SJSA1 (cell line): ENCODE measurements at places on chromosomes 7 and 10. TPM values are rescaled to one million over a fixed set of nuclear protein-coding genes. Genes with fewer than 3 reads are reported as not detected.

GRCh38 chr7:23925088-23925487 lies 215.1 kb downstream of the STK31 start:
- no peak for DNase-seq

GRCh38 chr10:85787881-85788280 lies 578.7 kb downstream of the GRID1 start:
- no peak for DNase-seq

- DNase-seq, result no peak
Observed at GRCh38 chr7:69418869-69419670, 179.2 kb upstream of the AUTS2 start.

- no peak for DNase-seq
Observed at GRCh38 chr7:152521420-152522337, 85.9 kb upstream of the KMT2C start.

DNA sequence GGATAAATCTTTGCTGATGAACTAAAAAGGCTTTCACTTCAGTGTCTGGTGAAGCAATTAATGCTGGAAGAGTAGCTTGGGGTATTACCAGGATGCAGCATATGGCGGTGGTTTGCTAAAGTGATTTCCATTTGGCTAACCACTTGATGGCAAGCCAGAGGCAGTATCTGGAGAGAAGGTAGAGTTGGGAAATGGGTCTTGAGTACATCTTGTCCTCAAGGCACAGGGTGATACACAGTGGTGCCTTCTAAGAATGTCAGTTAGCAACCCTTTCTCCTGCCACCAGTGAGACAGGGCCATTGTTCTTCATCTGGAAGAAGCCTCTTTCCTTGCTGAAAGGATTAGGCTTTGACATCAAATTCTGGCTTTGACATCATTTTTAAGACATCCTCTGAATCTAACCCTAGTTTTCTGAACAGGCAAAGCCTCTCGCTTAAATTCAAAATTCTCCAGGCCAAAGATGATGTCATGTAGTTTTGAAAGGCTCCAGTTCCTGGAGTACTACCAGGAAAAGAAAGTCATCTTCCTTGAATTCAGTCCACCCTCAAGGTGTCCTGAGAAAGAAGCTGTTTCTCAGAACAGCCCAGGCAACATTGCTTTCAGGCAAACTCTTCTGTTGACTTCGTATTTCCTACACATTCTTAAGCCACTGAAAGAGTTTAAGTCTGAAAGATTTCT lies 162.4 kb downstream of the ARID5B start:
- no peak for DNase-seq

DNA sequence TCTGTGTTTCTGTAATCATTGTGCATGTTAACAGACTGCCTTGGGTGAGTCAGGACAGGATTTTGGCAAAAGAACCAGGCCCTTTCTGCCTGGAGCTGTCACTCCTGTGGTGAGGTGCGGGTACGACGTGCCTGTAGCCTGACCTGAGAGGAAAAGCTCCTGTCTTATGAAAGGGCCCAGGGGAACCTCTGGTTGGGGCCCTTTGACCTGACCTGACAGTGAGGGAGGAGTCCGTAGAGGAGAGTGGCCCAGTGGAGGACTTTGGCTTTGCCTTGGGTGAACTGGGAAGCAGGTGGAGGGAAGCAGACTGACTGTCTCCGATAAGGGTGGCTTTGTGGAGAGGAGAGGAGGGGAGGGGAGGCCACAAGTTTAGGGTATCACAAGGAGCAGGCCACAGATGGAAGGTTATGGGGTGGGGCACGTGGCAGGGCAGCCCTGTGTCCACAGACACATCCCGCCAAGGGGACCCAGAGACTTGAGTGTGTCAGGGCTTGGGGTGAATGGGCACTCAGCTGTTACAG lies 6.9 kb downstream of the PFKP start:
- peak; percentile 47 for DNase-seq

GRCh38 chr10:92727550-92727949 lies 37.8 kb downstream of the HHEX start:
- DNase-seq, result no peak

DNA sequence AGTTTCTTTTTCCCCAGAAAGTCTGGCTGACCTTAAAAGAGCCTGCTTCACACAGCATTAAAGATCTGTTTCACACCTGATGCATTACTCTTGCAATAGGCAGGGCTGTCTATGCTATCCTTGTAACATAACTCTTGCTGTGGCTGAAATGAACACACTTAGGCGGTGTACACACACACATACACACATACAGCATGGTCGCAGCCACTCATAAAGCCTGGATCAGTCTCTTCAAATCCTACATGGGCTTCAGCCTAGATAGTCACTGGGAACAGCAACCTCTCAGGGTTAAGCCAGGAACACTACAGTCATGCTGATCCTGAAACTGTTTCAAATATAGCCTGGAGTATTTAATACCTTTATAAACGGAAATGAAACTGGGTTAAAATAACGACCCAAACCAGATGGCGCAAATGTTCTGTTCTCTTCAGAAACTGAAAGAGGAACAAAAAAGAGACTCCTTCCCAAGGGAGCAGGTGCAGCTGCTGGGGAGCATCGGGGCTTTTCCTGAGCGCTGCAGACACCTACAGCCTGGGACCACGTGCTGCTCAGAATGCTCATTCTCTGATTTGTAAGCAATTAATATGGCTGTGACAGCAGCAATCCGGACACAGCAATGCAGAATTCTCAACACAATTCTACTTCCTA lies 61.0 kb upstream of the SFMBT2 start:
- DNase-seq, result no peak

GRCh38 chr7:49762666-49763065 lies 10.8 kb upstream of the VWC2 start:
- DNase-seq, result no peak

DNA sequence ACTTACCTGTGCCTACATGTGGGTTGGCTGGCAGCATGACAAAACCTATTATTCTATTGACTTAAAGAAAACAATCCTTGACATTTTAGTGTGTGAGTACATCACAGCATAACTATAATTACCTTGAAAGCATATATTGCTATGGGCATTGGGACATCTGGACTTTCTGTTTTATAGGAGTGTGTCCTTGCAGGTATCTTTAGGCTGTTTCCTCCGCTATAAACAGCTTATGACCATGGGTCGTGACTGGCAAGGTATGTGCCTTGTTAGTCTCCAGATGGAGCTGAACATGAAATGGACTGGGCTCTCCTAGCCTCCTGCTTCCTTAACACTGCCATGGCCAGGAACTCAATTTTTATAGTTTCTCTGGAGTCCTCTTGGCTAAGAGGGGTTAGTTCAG lies 317.4 kb upstream of the COBL start:
- DNase-seq, result no peak

DNA sequence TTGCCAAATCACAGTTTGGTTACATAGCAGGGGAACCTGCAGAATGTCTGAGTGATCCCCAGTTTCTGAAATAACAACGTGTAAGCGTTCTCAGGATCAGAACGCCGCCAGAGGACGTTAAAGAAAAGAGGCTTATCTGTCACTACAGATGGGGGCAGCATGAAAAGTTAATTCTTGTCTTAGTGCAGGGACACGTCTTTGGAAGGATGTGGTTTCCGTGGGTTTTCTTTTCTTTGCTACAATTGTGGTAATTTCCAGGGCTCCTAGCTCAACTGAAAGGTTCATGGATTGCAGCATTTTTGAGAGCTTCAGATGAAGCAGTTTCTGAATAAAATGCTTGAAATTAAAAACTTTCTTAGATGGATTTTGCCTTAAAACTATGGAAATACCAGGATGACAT lies 106.6 kb downstream of the PRKCQ start:
- DNase-seq, result no peak

GRCh38 chr7:42972699-42973500 lies 40.7 kb downstream of the MRPL32 start:
- peak; percentile 56 for DNase-seq

The OR2A2 gene
- total RNA-seq, result not detected in 2 replicates

GRCh38 chr10:126208726-126209302 lies 179.5 kb downstream of the ADAM12 start:
- DNase-seq, result no peak

GRCh38 chr7:147829016-147829415 lies 761.5 kb upstream of the C7orf33 start:
- DNase-seq, result no peak

The RADIL gene
- total RNA-seq, result 0.24 TPM in 1 of 2 replicates, not detected in the other

DNA sequence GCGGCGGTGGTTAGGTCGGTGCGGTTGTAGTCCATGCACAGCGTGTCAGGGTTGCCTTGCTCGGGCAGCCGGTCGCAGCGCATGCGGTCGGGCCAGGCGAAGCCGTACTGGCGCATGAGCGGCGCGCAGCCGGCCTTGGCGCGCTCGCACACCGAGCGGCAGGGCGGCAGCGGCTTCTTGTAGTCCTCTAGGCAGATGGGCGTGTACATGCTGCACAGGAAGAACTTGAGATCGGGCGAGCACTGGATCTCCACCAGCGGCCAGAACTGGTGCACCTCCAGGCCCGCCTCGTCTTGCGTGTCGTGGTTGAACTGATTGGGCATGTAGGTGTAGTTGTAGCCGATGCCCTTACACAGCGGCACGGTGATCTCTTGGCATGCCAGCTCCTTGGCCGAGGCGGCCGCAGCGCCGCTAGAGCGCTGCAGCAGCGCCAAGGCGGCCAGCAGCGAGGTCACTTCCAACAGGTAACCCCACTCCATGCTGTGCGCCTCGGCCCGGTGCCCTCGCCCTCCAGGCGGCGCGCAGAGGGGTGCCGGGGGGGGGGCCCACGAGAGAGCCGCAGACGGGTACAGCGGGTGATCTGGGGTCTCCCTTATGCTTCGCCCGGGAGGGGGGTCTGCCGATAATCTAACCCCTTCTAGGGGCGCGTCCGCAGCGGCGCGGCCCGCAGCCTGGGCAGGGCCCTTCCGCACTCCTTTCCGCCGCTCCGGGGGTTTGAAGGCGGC lies 983 bp downstream of the FZD8 start:
- peak; percentile 80 for DNase-seq

GRCh38 chr10:48231178-48231577 lies 43.3 kb downstream of the FRMPD2 start:
- no peak for DNase-seq

The MRLN gene
- not detected in 2 replicates for total RNA-seq

The FIGNL1 gene
- total RNA-seq, result 28.9 and 38.4 TPM in 2 replicates

DNA sequence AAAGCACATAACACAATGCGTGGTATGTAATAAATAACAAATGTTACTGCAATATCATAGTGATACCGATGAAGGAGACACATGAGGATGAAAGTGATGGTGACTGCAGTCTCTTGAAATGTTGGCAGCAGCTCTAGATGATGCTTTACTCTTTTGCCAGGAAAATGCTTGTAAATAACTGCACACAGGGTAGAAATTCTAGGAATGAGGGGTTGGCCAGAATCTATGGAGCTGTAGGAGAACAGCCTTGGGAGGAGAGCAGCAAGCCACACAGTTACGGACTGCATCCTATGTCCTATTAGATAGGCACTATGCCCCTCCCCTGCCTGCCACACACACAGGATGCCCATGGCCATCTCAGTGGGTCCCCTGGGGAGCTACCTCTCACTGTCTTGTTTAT lies 97.6 kb upstream of the GSDME start:
- DNase-seq, result no peak

- peak; percentile 32 for DNase-seq
Observed at GRCh38 chr10:92997620-92998019, 63.0 kb upstream of the CYP26C1 start.

The KLF6 gene
- total RNA-seq, result 18.0 and 21.3 TPM in 2 replicates

- no peak for DNase-seq
Observed at GRCh38 chr7:124836173-124836572, 70.6 kb upstream of the GPR37 start.

The STEAP4 gene
- total RNA-seq, result not detected in 2 replicates

GRCh38 chr7:29857654-29858053 lies 51.3 kb downstream of the WIPF3 start:
- no peak for DNase-seq
